Activated T-cell treated with anti-CD3 and anti-CD28 coated beads, Interleukin-2, amount 50 U/mL, for 72 hours (primary cell): ENCODE measurements at places on chromosomes 7 and 10. TPM values are rescaled to one million over a fixed set of nuclear protein-coding genes. Genes with fewer than 3 reads are reported as not detected.
A peak's percentile ranks its signal among the peaks of the same experiment; 100 is the strongest.

DNA sequence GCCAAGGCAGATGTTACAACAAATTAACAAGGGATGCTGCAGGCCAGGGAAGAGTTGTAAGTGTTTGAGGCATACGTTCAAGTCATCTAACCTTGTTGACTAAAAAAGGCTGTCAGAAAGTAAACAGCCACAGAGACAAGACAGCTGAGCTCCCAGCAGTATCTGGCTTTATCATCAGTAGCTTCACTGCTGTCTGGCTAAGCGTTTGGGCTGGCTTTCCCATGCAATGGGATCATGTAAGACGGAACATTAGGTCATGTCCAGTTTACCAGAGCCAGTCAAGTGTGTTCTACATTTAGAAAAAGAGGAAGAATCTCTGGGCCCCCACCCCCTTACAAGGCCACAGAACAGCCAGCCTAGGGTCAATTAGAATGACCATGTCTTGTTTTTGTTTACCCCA is 51.3 kb upstream of the GSAP start:
- DNase-seq = no peak
- no peaks in the 10 kb centered on the region for H3K27me3 ChIP-seq
- no peak overlapping the region for H3K4me3 ChIP-seq
- no peak overlapping the region for H3K27ac ChIP-seq
- peaks cover 17% of the 10 kb centered on the region for H3K4me1 ChIP-seq
- H3K36me3 ChIP-seq = no peaks in the 10 kb centered on the region

GRCh38 chr7:1156782-1157535 is 3.0 kb downstream of the ZFAND2A start:
- peaks cover 25% of the 10 kb centered on the region for H3K4me1 ChIP-seq
- H3K27ac ChIP-seq = no peak overlapping the region
- H3K27me3 ChIP-seq = no peaks in the 10 kb centered on the region
- peaks cover 6% of the 10 kb centered on the region for H3K36me3 ChIP-seq
- no peak overlapping the region for H3K4me3 ChIP-seq

DNA sequence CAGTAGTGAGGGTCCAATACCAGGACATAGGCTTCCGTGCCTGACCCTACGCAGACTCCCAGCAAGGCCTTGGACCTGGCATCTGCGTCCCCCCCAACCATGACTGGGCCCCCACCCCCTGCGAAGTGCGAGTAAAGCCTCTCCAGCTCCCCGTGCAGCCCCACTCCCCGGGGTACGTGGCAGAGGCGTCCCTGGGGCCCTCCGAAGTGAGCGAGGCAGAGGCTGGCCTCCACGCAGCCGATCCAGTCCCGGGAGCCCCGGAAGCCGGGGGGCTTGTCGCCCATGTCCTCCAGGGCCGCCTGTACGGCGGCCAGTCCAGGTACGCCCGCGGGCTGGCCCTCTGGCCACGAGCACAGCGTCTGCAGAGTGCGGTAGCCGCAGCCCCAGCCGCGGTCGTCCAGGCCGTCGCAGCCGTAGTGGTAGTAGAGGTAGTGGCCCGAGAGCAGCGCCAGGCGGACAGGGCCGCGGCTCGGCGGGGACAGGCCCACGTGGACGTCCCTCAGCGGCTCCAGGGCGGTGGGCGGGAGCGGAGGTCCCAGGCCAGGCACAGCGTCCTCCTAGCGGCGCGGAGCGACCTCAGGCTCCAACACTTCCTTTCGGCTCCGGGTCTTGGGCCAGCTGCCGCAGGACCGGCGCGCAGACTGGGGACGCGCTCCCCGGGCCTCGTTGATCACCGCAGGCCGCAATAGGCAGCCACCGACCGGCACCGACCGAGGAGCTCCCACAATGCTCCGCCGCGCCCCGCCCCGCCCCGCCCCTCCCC is at the start of gene UFSP1:
TSS of gene UFSP1 (minus strand) at position 728 of the 763 bp plus-strand sequence. CDS start at position 284, 444 bp downstream.
- peaks cover 50% of the 10 kb centered on the region for H3K4me1 ChIP-seq
- H3K4me3 ChIP-seq = peak within 1 kb of the TSS; percentile 89
- H3K36me3 ChIP-seq = peaks cover 11% of the 10 kb centered on the region
- H3K27ac ChIP-seq = peak within 1 kb of the TSS; percentile 62

- H3K36me3 ChIP-seq = no peaks in the 10 kb centered on the region
- peaks cover 10% of the 10 kb centered on the region for H3K4me1 ChIP-seq
- DNase-seq = no peak
- H3K4me3 ChIP-seq = no peak overlapping the region
Observed at GRCh38 chr7:48389977-48390376, 218.7 kb downstream of the ABCA13 start.

GRCh38 chr7:150942001-150942590 is 36.0 kb downstream of the KCNH2 start:
- no peaks in the 10 kb centered on the region for H3K36me3 ChIP-seq
- H3K27me3 ChIP-seq = no peaks in the 10 kb centered on the region
- peak; percentile 47 for DNase-seq
- H3K4me3 ChIP-seq = no peak overlapping the region

- H3K4me3 ChIP-seq = no peak overlapping the region
- no peaks in the 10 kb centered on the region for H3K27me3 ChIP-seq
- no peak for DNase-seq
- H3K27ac ChIP-seq = no peak overlapping the region
- H3K36me3 ChIP-seq = no peaks in the 10 kb centered on the region
Observed at GRCh38 chr7:31003721-31004120, 40.0 kb downstream of the GHRHR start.

DNA sequence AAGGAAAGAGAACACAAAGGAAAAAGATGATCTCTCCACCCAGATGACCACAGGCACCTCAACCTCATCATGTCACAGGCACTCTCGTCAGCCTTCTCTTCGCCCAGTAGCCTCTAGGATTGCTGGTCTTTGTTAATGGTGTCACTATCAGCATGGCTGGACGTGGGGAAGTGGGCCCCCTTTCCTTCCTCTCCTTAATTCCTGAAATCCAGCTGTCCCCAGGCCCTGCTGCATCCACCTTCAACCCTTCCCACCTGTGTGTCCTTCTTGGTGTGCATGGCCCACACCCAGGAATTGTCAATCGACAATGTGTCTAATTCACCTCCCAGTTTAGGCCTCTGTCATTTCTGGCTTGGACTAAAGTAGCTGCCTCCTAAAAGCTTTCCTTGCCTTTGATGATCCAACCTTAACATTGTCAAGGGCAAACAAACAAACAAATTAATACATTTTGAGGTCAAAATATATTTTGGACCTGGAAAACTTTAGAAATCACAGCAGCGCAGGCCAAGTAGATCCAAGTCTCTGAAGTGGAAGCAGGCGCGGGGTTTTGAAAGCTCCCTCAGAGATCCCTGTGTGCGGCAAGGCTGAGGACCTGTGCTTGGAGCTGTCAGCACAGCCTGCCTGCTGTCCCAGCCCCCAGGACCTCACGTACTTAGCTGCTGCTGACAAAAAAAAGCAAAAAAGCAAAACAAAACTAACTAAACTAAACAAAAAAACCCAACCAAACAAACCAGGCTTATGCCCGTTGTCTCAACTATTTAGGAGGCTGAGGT is 193.3 kb upstream of the LYZL2 start:
- no peaks in the 10 kb centered on the region for H3K4me1 ChIP-seq
- DNase-seq = no peak
- H3K27me3 ChIP-seq = no peaks in the 10 kb centered on the region
- no peak overlapping the region for H3K4me3 ChIP-seq

GRCh38 chr10:12418725-12419261 is 69.4 kb downstream of the CAMK1D start:
- H3K36me3 ChIP-seq = peaks cover 2% of the 10 kb centered on the region
- H3K27me3 ChIP-seq = no peaks in the 10 kb centered on the region
- H3K4me1 ChIP-seq = peaks cover 35% of the 10 kb centered on the region
- no peak for DNase-seq
- no peak overlapping the region for H3K27ac ChIP-seq

- peaks cover 100% of the 10 kb centered on the region for H3K4me1 ChIP-seq
- peaks cover 6% of the 10 kb centered on the region for H3K36me3 ChIP-seq
- peak overlapping the region; percentile 89 for H3K4me3 ChIP-seq
- no peak for DNase-seq
Observed at GRCh38 chr7:5696346-5697110, 84.9 kb downstream of the RNF216 start.

DNA sequence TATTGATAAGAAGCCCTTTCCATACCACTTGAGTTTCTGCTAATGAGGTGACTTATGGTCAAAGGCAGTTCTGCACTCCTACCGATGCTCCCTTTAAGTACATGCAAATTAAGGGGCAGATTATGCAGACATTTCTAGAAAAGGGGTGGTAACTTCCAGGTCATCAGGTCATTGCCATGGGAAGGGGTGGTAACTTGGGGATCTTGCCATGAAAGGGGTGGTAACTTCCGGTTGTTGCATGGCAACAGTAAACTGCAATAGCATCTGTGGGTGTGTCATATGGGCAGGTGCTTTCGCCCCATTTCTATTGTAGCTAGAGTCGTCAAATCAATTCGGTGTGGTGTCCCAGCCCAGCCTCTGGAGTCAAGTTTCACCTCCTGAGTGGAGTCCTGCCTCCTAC is 150.9 kb downstream of the UBE2H start:
- no peak for DNase-seq
- H3K4me1 ChIP-seq = no peaks in the 10 kb centered on the region
- H3K27ac ChIP-seq = no peak overlapping the region
- no peaks in the 10 kb centered on the region for H3K27me3 ChIP-seq

DNA sequence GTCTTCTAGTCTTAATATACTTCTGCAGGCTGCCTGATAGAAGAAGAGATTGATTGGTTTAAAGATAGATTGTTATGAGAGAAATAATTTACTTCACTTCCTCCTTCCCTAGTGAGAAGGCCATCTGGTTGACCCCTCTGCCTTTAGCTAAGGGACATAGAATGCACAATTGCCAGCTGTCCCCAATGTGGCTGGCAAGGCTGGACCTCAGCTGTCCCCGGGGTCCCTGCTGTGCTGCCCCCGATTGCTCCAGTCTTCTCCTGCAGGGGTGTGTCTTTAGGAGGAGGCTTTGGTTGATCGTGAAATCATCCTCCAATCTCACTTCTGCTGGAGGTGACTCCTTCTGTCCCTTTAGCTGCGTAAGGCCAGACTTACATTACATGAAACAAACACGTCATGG is 388.5 kb downstream of the DPP6 start:
- no peaks in the 10 kb centered on the region for H3K36me3 ChIP-seq
- H3K4me3 ChIP-seq = no peak overlapping the region
- H3K27me3 ChIP-seq = no peaks in the 10 kb centered on the region
- H3K4me1 ChIP-seq = no peaks in the 10 kb centered on the region

- peaks cover 13% of the 10 kb centered on the region for H3K27me3 ChIP-seq
- no peak overlapping the region for H3K4me3 ChIP-seq
- H3K27ac ChIP-seq = no peak overlapping the region
- no peaks in the 10 kb centered on the region for H3K36me3 ChIP-seq
Observed at GRCh38 chr10:458421-458851, 231.0 kb downstream of the DIP2C start.

GRCh38 chr7:77537778-77538280 is 734 bp downstream of the PTPN12 start:
- H3K4me1 ChIP-seq = peaks cover 37% of the 10 kb centered on the region
- H3K4me3 ChIP-seq = peak overlapping the region; percentile 84
- no peaks in the 10 kb centered on the region for H3K27me3 ChIP-seq
- peak; percentile 27 for DNase-seq
- no peaks in the 10 kb centered on the region for H3K36me3 ChIP-seq

GRCh38 chr7:108193594-108194498 is 63.7 kb upstream of the LAMB4 start:
- DNase-seq = no peak
- peak overlapping the region; percentile 49 for H3K27ac ChIP-seq
- H3K4me1 ChIP-seq = no peaks in the 10 kb centered on the region

PDIA4 gene
- total RNA-seq = 84.8 TPM

AOC1 gene
- total RNA-seq = not detected

DLX5 gene
- not detected for total RNA-seq

BLOC1S2 gene
- total RNA-seq = 78.9 TPM

MCM10 gene
- total RNA-seq = 30.6 TPM

IDI2 gene
- not detected for total RNA-seq

ELAPOR2 gene
- total RNA-seq = 9.3 TPM

IFIT1B gene
- total RNA-seq = not detected
